Thoracic aorta (tissue), 2 donors: ENCODE measurements at places on chromosomes 2 and 18. TPM values are rescaled to one million over a fixed set of nuclear protein-coding genes. Genes with fewer than 3 reads are reported as not detected.

CCDC141 gene
- total RNA-seq = 4.8 TPM

POMC gene
- total RNA-seq = 1.2 TPM

SF3B6 gene
- 39.7 TPM for total RNA-seq

- DNase-seq = no peak
- H3K36me3 ChIP-seq = no peaks in the 10 kb centered on the region
- H3K27me3 ChIP-seq = no peaks in the 10 kb centered on the region
Observed at GRCh38 chr2:95231723-95232122, 24.4 kb downstream of the ZNF892 start.

GRCh38 chr2:18077704-18078103, 199.2 kb downstream of the KCNS3 start:
- no peak overlapping the region for H3K27ac ChIP-seq
- H3K4me1 ChIP-seq = no peaks in the 10 kb centered on the region
- no peaks in the 10 kb centered on the region for H3K27me3 ChIP-seq
- DNase-seq = no peak
- no peak overlapping the region for H3K4me3 ChIP-seq
